ENCODE measurements at places on chromosomes 5 and 9. TPM values are rescaled to one million over a fixed set of nuclear protein-coding genes. Genes with fewer than 3 reads are reported as not detected.

Gene BARHL1
- not detected for total RNA-seq

DNA sequence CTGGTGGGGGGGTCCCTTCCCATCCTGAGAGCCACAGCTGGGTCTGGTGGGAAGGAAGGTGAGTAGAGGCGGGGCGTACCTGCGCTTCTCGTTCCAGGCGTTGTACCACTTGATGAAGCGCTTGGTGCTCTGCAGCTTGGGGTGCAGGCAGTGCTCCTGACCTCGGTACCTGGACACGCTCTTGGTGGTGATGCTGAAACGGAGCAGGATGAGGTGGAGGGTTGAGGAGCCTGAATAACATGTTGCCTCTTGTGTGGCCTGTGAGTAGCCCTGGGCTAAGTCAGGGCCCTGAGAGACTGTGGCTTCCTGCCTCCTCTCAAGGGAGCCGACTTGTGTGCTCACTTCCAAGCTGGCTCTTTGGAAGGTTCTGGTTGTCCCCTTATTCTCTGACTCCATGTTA is 4.3 kb downstream of the CXCL14 start:
- DNase-seq: no peak

Gene STPG3
- total RNA-seq: not detected

DNA sequence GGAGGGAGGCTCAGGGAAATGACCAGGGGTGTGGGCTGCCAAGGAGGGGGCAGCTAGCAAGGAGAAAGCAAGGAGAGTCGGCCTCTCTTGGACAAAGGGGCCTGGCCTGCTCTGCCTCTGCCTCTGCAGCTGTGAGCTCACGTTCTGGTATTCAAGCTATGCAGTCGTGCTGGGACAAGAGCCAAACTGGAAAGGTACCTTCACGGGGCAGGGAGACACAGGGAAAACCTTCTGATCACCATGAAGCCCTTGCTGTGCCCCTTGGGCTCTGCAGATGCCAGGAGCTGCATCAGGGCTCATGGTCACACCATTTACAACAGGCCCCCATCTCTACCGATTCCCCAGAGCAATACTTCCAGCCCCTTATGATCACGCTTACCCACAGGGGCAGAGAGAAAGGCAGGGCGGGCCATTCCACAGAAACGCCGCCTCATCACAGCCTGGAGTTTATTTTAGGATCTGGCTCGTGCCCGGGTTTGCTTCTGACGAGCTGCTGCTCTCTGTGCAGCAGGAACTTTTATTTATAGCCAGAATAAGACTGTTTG is 63.2 kb downstream of the PRRT1B start:
- peak; percentile 87 for DNase-seq

- DNase-seq: peak; percentile 86
These were observed 38.3 kb downstream of the NR2F1 start for GRCh38 chr5:93621327-93621798.

DNA sequence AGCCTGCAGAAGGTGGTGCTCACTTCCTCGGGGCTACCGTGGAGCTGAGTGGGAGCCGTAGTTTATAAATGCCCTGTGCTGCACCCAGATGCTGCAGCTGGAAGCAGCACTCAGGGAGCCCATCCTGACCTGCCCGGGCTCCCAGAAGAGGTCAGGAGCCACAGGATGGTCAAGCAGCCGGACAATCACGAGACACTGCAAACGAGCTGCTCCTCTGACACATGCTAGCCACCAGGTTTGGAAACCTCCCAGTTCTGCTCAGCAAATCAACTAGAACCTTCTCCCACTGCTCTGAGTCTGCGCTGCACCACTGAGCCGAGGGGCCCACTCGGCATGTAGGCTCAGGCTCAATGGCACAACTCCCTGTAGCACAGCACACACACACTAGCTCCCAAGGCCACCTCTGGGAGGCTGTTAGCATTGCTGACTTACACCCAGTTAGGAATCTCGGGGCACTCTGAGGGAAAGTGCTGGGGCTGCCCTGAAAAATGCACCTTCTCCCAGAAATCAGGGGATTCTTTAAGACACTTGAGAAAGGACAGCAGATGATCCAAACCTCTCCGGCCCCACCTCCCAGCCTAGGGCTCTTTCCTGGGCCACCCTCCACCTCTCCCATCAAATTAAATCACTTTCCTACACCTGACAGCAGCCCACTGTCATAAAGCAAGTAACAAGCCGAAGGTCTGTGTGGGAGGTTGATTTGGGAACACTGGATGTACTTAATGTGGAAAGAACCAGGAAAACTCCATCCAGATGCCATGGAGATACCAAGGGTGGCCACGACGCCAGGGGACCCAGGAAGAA is 59.1 kb downstream of the PSMB7 start:
- DNase-seq: no peak

DNA sequence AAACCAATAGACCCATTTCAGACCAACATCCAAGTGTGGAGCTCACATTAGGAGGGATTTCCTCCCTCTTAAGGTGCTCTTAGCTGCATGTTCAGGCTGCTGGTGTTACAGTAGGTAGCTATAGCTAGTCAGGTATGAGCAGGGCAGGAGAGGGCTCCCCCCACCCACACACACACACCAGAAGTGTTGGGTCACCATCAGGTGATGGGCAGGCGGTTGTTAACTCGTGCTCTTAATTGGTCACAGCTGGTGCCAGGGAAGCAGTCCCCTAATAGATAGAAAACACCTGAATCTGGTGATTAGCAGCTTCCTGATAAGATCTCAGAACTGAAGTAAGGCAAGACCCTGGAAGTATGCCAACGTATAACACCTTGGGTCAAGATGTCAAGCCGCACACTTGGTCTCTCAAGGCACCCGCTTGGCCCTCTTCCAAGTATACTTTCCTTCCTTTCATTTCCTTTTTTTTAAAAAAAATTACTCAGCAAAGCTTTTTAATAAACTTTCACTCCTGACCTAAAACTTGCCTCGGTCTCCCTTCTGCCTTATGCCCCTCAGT is 532.4 kb downstream of the DNAH5 start:
- no peak for DNase-seq

Gene MVB12B
- total RNA-seq: 6.4 TPM

DNA sequence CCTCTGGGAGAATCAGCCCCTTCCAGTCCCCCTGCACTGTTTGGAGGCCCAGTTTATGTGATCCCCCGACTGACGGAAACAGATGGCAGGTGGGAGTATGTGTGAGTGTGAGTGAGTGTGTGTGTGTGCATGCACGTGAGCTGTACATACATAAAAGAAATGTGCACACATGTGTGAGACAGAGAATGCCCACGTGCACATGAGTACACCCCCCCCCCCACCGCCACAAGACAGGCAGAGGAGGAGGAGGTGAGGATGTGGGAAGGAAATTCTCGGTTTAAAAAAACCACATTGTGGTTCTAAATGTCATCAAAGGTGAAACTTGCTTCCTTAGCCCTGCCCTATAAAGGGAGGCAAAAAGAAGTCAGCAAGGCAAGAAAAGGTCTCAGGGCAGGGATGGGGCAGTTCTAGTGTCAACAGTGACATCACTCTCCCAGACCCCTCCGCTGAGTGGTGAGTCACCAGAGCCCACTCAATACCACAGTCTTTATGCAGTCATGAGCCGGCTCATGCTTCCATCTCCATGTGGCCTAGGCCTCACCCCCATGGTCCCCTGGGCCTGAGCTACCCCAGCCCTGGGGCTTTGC is 79.2 kb upstream of the HSPA9 start:
- peak; percentile 44 for DNase-seq

Gene FBP2
- 15.6 TPM for total RNA-seq

DNA sequence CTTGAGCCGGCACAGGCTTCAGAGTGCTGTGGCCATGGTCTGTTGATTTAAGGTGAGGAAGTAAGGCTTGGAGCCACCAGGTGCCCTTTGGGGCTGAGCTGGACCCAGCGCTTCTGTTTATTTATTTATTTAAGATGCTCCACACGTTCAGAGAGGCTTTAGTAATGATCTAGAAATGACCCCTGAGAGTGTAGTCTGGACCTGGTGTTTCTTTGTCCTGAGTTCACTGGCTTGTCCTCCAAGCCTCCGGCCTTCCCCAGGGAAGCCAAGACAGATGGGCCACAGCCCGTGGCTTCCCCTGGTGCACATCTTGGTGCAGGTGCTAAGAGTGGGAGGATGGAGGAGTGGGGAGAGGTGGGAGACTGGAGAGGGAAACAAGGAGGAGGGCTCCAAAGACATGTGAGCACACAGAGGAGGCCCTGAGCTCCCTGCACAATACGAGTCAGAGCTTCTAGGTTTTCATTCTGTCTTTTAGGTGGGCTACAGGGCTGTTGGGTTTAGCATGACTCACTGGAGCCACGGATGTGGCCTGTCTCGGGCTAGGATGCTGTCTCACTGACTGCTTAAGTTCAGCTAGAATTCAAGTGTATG is 56.9 kb downstream of the AHRR start:
- no peak for DNase-seq

GRCh38 chr9:75289332-75289731 is 201.0 kb downstream of the OSTF1 start:
- no peak for DNase-seq

DNA sequence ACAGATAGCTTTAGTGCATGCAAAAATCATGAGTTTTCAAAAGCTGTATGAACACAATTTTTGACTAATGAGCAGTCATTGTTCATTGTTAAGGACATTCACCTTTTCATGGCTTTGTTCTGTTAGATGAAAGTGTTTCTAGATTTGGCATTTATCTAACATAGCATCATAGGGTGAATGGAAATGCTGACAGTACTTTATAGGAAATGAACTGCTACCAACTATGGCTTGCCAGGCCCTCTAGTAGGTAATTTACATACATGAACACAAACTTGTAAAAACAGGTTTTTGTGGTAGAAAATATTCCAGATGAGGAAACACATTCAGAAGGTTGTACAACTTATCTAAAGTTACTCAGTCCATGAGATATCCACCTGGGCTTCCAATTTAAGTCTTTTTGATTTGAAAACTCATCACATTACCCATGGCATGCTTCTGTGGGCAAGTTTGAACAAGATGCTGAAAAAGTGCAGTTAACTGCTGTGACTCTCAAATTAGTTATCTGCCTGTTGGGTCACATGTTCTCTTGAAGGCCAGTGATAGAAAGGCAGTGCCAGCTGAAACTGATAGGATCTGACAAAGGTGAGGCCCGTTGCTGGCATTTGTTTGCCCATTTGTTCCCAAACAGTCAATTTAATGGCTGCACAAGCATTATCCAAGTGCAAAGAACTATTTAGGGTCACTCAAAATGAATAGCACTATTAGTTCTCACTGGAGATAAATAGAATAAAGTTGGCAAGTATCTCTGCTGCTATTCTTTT is 399.1 kb downstream of the MAN2A1 start:
- DNase-seq: no peak

DNA sequence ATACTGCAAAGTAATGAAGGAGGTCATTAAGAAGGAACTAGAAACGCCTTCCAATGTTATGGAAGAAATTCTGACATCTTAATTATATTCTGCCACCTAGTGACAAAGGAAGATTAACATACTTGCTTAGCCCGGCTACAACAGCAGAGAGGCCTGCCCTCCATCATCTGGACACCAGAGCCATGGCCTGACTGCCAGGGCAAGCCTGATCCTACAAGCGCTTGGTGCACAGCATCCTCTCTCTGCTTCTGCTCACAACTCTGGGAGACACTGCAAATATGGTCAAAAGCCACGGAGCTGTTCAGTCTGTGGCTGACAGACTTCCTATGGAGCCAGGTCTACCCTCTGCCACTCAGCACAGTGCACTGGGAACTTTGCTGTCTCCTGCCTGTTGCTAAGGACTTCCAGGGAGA is 87.3 kb upstream of the SLC44A1 start:
- DNase-seq: peak; percentile 40

Gene TENT4A
- total RNA-seq: 18.8 TPM

Gene IL31RA
- total RNA-seq: 1.3 TPM

DNA sequence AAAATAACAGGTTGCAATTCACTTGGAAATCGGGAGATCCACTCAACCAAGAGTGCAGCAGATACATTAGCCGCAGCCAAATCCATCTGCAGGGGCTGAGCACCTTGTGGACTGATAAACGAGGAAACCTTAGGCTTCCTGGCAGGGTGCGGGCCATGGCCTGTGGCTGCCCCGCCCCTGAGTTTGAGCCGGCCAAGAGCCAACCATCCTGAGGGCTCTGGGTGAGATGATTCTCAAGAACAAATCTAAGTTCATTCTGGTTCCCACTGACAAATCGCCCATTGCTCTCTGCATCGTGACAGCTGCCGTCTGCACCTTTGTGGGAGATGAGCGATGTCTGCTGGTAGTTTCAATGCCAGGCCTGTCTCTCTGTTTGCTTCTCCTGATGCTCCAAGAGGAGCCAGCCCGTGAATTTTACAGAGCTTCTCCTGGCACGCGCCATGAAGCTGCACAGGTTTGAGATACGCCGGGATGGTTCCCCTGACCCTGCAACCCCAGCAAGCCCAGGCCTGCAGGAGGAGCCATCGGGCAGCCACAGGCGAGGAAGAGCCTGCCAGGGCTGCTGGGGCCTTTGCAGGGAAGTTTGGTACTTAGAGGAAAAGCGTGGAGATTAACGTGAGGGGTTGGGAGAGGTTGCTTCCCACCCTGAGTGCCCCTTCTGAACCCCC is 154.0 kb downstream of the OLFM1 start:
- no peak for DNase-seq

Gene GPR150
- 0.18 TPM for total RNA-seq

Gene TMEM232
- 8.8 TPM for total RNA-seq

Gene CSF2
- not detected for total RNA-seq

- DNase-seq: no peak
These were observed 40.3 kb downstream of the CCDC125 start for GRCh38 chr5:69292306-69292705.

- DNase-seq: no peak
These were observed 160.3 kb downstream of the HSD17B3 start for GRCh38 chr9:96141666-96142065.

GRCh38 chr5:78056901-78057514 is 237.5 kb downstream of the AP3B1 start:
- DNase-seq: no peak

DNA sequence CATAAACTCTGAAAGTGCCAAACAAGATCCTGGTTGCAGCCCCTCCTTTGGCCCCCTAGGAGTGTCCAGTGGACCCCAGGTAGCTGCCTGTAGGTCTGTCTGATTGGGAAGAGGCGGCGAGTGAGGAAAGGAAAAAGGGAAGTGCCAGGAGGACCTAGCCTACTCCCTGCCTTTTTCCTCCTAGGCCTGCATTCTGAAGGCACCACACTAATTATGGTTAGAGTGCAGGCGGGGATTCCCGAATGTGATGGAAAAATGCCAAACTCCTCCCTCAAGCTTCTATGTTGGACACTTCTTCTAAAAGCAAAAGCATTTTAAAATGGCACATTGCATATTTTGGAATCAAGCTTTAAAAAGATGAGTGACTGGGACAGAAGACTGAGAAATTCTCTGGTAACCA is 83.2 kb upstream of the SMIM15 start:
- DNase-seq: no peak

- DNase-seq: no peak
These were observed 143.9 kb upstream of the ZNF366 start for GRCh38 chr5:72651109-72651508.

GRCh38 chr5:95284572-95285408 is at the start of gene MCTP1:
TSS of gene MCTP1 (minus strand) at chr5:95285094.
- peak; percentile 32 for DNase-seq

- DNase-seq: no peak
These were observed 5.3 kb downstream of the SLC1A3 start for GRCh38 chr5:36611520-36612274.

GRCh38 chr9:114678795-114679194 is 3.2 kb downstream of the TEX48 start:
- no peak for DNase-seq

All from stomach (tissue), 19 donors.